ENCODE measurements at places on chromosomes 1 and 21. TPM values are rescaled to one million over a fixed set of nuclear protein-coding genes. Genes with fewer than 3 reads are reported as not detected.

DNA sequence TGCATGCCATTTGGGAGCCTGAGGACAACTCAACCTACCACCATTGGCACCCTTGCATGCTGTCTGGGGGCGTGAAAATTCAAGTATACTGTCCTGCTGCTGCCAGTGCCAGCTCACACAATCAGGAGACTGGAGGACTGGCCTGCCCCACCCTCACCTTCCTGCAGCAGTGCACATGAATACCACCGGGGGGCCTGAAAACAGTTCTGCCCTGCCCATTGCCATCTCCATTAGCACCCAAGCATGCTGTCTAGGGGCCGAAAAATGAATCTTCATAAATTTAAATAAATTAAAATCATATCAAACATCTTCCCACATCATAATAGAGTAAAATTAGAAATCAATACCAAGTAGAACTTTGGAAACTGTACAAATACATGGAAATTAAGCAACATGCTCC is 322.1 kb upstream of the TMPRSS15 start:
- H3K27me3 ChIP-seq, result no peaks in the 10 kb centered on the region
- no peak overlapping the region for H3K4me3 ChIP-seq
- H3K36me3 ChIP-seq, result no peaks in the 10 kb centered on the region
- no peak for DNase-seq
- no peak overlapping the region for H3K27ac ChIP-seq
- no peaks in the 10 kb centered on the region for H3K4me1 ChIP-seq

- H3K36me3 ChIP-seq, result no peaks in the 10 kb centered on the region
- no peaks in the 10 kb centered on the region for H3K27me3 ChIP-seq
- no peak for DNase-seq
These were observed 6.3 kb downstream of the FBLIM1 start for GRCh38 chr1:15764890-15765289.

DNA sequence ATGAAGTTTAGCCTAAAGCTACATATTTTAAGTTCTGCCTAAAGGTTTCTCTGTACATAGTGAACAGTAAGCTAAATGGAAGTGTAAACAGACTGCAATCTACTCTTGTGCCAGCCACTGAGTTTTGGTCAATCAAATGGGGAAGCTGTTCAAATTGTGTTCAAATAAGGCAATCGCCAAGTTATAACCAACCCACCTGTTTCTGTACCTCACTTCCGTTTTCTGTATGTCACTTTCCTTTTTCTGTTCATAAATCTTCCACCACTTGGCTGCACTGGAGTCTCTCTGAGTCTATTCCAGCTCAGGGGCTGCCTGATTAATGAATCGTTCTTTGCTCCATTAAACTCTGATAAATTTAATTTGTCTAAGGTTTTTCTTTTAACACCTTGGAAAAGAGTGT is 10.8 kb upstream of the THEM4 start:
- H3K27ac ChIP-seq, result no peak overlapping the region
- H3K36me3 ChIP-seq, result no peaks in the 10 kb centered on the region
- H3K27me3 ChIP-seq, result no peaks in the 10 kb centered on the region
- H3K4me3 ChIP-seq, result no peak overlapping the region

GRCh38 chr1:171898941-171899340 is 57.6 kb downstream of the DNM3 start:
- no peak overlapping the region for H3K27ac ChIP-seq
- no peaks in the 10 kb centered on the region for H3K4me1 ChIP-seq
- H3K27me3 ChIP-seq, result no peaks in the 10 kb centered on the region
- no peak for DNase-seq
- no peaks in the 10 kb centered on the region for H3K36me3 ChIP-seq
- H3K4me3 ChIP-seq, result no peak overlapping the region

DNA sequence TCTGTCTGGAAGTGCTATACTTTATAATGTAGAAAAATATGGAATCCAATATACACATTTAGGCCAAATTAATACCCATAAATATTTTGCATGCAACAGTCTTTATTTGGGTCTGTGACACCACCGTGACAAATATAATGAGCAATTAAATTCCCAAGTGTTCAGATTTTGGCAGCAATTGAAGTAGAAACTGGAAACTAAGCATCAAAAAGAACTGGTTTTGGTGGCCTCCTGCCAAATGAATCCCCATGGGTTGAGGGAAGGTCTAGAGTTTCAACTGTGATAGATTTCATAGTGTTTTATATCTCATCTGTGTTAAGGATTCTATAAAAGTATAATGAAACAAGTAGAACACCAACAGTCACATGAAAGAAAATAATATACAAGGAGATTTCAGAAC is 88.4 kb downstream of the DPYD start:
- DNase-seq, result no peak
- no peak overlapping the region for H3K4me3 ChIP-seq
- no peaks in the 10 kb centered on the region for H3K36me3 ChIP-seq
- no peak overlapping the region for H3K27ac ChIP-seq
- no peaks in the 10 kb centered on the region for H3K4me1 ChIP-seq

- H3K4me1 ChIP-seq, result peaks cover 15% of the 10 kb centered on the region
- peak; percentile 32 for DNase-seq
- no peaks in the 10 kb centered on the region for H3K36me3 ChIP-seq
- H3K27ac ChIP-seq, result peak within 1 kb of the TSS; percentile 7
- no peak within 1 kb of the TSS for H3K4me3 ChIP-seq
These were observed at the start of gene TNFSF4 for GRCh38 chr1:173206816-173207568. TNFSF4 (minus strand) TSS chr1:173207331; CDS start chr1:173207176, 155 bp downstream.

- no peak overlapping the region for H3K4me3 ChIP-seq
- DNase-seq, result no peak
- no peaks in the 10 kb centered on the region for H3K36me3 ChIP-seq
- no peak overlapping the region for H3K27ac ChIP-seq
- H3K4me1 ChIP-seq, result peaks cover 2% of the 10 kb centered on the region
These were observed 80.3 kb downstream of the RUNX3 start for GRCh38 chr1:24849672-24850295.

- no peak for DNase-seq
- no peak overlapping the region for H3K27ac ChIP-seq
- no peak overlapping the region for H3K4me3 ChIP-seq
- no peaks in the 10 kb centered on the region for H3K36me3 ChIP-seq
- H3K27me3 ChIP-seq, result no peaks in the 10 kb centered on the region
These were observed 359.3 kb downstream of the SMYD3 start for GRCh38 chr1:246147524-246148461.

DNA sequence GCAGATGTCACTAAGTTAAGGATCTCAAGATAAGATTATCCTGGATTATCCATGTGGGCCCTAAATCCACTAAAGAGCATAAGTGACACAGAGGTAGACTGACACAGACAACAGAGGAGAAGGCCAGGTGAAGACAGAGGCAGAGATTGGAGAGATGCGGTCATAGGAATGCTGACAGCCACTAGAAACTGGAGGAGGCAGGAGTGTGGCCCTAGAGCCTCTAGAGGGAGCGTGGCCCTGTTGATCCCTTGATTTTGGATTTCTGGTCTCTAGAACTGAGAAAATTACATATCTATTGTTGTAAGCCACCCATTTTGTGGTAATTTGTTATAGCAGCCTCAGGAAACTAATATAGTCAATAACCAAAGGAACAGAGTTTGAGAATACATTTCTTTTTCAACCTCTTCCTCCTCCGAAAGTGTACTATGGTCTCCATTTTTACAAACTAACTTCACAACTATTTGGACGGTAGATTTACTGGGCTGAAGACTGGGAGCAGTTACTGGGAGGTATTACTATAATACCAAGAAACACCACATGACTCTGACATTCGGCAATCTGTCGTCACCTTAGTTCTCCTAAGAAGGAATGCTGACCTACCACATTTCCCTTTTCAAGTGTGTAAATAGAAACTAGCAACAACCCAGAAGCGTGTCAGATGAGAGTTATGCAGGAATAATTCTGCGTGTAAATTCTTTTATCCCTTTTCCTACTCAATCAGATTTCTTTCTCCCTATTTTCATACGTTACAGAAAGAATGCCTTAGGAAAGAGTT is 116.0 kb upstream of the ZNHIT6 start:
- no peaks in the 10 kb centered on the region for H3K36me3 ChIP-seq
- no peak overlapping the region for H3K27ac ChIP-seq
- H3K4me1 ChIP-seq, result no peaks in the 10 kb centered on the region
- DNase-seq, result no peak

- H3K36me3 ChIP-seq, result no peaks in the 10 kb centered on the region
- H3K4me3 ChIP-seq, result no peak overlapping the region
- no peak for DNase-seq
- no peaks in the 10 kb centered on the region for H3K27me3 ChIP-seq
These were observed 49.4 kb downstream of the LEPR start for GRCh38 chr1:65469889-65470340.

GRCh38 chr21:46457801-46458314 is 833 bp upstream of the DIP2A start:
- H3K36me3 ChIP-seq, result no peaks in the 10 kb centered on the region
- H3K27me3 ChIP-seq, result no peaks in the 10 kb centered on the region
- H3K4me1 ChIP-seq, result peaks cover 6% of the 10 kb centered on the region
- peak overlapping the region; percentile 92 for H3K4me3 ChIP-seq

DNA sequence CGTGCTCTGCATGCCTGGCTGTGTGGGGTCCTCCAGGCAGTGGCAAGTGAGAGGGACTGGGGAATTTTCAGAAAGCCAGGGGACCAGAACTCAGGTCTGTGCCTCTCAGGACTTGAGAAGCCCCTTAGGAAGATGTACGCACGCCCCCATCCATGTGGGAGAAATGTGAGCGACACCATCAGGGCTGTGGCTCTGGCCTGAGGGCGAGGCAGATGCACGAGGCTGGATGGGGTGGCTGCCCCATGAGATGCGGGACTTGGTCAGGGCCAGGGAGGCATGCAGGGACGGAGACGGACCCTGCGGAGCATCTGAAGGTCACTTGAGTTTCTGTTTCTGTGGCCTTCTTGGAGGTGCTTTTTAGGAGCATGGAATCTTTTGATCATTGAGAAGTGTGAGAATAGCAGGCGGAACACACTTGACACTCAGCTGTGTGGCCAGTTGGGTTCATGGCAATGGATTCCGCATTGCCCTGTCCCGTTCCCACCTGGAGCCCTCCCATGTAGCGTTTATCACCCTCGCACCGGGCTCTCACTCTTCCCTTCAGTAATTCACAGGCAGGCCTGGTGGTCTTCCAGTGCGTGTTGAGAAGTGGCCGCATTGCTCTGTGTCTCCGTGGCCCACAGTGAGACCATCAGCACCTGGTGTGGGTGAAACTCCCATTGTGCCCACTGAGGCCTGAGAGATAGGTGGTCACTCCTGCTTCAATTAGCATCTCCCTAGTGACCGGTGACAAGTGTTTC is 30.7 kb upstream of the ACTRT2 start:
- no peaks in the 10 kb centered on the region for H3K27me3 ChIP-seq
- DNase-seq, result no peak
- H3K36me3 ChIP-seq, result no peaks in the 10 kb centered on the region
- no peak overlapping the region for H3K27ac ChIP-seq
- no peak overlapping the region for H3K4me3 ChIP-seq

GRCh38 chr1:9035226-9035625 is 9.0 kb upstream of the SLC2A7 start:
- no peak overlapping the region for H3K4me3 ChIP-seq
- no peaks in the 10 kb centered on the region for H3K36me3 ChIP-seq
- no peak for DNase-seq
- no peaks in the 10 kb centered on the region for H3K27me3 ChIP-seq
- no peak overlapping the region for H3K27ac ChIP-seq

GRCh38 chr1:211327346-211327921 is 801 bp downstream of the TRAF5 start:
- no peaks in the 10 kb centered on the region for H3K27me3 ChIP-seq
- peak overlapping the region; percentile 68 for H3K27ac ChIP-seq
- peaks cover 13% of the 10 kb centered on the region for H3K4me1 ChIP-seq
- peak overlapping the region; percentile 80 for H3K4me3 ChIP-seq
- peak; percentile 36 for DNase-seq

GRCh38 chr1:22031214-22031962 is 21.1 kb upstream of the CDC42 start:
- H3K27me3 ChIP-seq, result no peaks in the 10 kb centered on the region
- H3K36me3 ChIP-seq, result no peaks in the 10 kb centered on the region
- no peak for DNase-seq
- H3K4me1 ChIP-seq, result peaks cover under 1% of the 10 kb centered on the region
- H3K27ac ChIP-seq, result no peak overlapping the region

CRYAA gene
- total RNA-seq, result not detected

AMY1B gene
- 3.2 TPM for total RNA-seq

BARHL2 gene
- total RNA-seq, result not detected

Measured in ovary (tissue), 10 donors.